ENCODE measurements at places on chromosomes 7 and 10.

- DNase-seq: no peak
These were observed 4.5 kb upstream of the HKDC1 start for GRCh38 chr10:69215405-69216171.

GRCh38 chr7:92588561-92588960 lies 1.6 kb downstream of the FAM133B start:
- no peak for DNase-seq

- DNase-seq: no peak
These were observed 4.7 kb upstream of the PAX2 start for GRCh38 chr10:100740476-100741377.

GRCh38 chr10:110619514-110620397 lies 24.4 kb upstream of the RBM20 start:
- no peak for DNase-seq

DNA sequence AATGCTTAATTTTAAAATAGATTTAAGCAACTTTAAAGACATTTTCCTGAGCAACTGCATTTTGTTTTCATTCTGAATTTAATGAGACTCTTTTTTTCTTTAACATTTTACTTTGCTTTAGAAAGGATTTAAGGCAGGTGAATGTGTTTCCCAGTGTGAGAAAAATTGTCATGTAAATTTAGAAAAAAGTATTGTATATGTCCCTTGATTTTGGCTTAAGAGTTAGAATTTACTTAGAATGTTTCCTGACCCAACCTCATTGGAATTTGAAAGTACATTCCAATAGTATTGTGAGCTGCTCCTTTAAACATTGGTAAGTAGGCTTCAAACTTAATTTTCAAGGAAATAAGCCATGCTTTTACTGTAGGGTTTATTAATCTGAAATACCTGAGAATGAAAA lies 110.2 kb downstream of the PTEN start:
- DNase-seq: no peak

DNA sequence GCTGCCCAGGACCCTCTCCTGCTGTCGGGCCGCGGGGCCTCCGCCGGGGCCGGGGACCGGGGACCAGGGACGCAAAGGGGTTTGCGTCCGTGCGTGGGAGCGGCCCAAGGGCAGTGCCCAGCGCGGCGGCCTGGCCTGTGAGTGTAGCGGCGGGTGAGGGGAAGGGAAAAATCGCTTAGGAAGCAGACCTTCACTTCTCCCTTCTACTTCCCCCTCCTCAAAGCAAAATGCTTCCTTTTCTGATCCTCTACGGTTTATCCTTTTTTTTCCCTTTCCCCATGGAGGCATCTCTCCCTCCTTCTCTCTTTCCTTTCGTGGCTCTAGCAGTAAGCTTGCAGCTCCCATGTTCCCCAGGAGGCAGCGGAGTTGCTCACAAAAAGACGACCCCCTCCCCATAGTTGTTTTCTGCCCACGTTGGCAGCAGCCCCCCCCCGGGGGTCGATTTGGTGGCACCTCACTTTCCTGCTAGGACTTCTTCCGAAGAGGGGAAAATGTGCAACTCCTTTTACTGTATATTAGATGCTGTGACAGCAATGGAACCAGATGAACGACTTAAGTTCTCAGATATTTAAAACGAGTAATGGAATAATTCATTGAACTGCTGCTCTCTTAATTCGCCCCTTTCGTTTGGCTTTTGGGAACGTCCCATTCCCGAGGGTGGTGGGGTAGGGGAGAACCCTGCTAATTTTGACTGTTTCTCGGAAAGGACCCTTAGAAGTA lies 724 bp downstream of the CAPZA2 start:
- DNase-seq: no peak

- DNase-seq: no peak
These were observed 131.8 kb downstream of the SNX10 start for GRCh38 chr7:26423436-26423835.

DNA sequence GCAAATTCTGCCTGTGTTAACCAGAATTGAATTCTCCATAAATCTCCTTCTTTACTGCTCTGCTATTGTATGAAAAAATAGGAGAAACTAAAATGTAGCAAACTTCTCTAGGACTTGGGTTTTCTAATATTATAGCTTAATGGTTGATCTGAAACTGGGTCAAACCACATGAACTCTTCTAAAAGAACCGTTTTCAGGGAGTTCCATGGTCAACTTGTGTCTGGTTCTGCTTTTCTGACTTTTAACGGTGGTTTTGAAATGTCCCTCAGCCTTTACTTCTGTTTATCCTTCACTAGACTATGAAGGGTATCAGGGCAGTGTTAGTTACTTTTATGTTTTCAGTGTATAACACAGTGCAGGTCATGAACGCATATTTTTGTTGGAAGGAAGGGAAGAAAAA lies 242.2 kb downstream of the TSPAN12 start:
- DNase-seq: no peak

DNA sequence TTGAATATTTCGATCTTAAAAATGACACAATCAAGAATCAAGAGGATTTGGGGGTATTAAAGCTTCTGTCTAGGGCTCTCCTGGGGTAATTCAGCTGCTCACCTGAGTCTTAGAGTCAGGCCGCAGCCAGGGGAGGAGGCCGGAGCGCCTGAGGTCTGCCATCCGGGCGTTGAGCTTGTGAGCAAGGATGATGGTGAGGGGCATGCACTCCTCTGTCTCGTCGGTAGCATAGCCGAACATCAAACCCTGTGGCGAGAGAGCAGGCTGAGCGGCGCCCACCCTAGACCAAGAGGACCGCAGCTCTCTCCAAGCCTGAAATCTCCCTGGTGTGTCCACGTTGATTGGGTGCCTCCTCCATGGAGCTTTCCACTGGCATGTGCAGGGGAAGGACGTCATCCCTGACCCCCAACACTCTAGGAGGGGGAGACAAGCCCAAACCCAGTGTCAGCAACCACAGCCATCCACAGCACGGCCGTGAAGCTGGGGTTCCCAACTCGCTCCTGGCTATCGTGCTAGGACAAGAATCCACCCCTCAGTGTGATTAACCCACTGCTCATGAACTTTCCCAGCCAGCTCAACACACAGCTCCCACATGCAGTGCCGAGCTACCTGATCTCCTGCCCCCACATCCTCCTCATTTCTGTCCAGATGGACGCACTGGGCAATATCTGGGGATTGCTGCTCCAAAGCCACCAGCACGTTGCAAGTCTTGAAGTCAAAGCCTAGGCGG lies 9.2 kb downstream of the MAT1A start:
- DNase-seq: no peak

- no peak for DNase-seq
These were observed 757.9 kb downstream of the GRID1 start for GRCh38 chr10:85608706-85609105.

GRCh38 chr7:134470864-134471263 lies 12.0 kb upstream of the AKR1B1 start:
- DNase-seq: no peak

DNA sequence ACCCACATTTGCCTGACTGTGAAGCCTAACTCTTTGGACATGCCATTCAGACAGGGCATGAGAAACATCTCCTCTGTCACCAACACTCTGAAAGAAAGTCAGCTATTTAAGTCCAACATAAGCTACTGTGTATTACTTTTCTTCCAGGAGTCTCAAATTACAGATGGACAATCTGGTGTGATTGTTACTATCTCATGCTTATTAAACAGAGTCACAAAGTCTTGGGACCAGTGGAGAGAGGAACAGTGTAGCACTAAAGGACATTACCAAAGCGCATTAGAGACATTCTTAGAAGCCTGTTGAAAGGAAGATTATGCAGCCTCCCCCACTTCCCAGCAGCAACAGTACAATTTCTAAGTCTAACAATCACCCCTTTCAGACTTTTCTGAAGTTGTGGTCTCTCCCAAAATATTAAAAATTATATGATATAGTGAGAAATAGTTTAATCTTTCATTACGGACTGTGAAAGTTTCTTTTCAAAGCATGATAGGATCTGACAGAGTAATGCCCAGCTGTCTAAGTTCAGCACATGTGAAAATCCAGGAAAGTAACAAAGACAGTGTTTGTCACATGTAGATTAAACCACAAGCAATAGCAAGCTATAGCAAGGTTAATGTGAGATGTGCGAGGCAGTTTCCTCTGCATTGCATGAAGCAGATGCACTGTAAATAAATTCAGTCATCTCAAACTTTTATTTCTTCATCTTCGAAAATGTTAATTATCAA lies 280.9 kb upstream of the FZD8 start:
- no peak for DNase-seq

GRCh38 chr10:68156373-68157185 lies 47.3 kb downstream of the MYPN start:
- DNase-seq: peak; percentile 56

DNA sequence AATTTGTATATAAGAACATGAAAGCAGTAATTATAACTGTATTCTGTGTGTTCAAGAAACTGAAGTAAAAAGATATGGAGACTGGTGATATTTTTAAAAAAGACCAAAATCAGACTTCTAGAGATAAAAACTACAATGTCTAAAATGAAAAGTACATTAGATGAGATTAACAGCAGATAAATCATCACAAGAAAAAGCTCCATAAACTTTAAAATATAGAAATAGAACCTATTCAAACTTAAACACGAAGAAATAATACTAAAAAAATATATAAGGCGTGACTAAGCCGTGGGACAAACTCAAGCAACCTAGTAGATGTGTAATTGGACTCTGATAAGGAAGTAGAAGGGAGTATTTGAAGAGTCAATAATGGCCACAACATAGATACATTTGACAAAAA lies 189.1 kb upstream of the ZMIZ1 start:
- DNase-seq: no peak

GRCh38 chr10:110898391-110898790 lies 20.6 kb downstream of the BBIP1 start:
- DNase-seq: no peak

GRCh38 chr10:810351-810846 lies 120.9 kb upstream of the DIP2C start:
- DNase-seq: no peak

GRCh38 chr10:28711776-28712175 lies 34.5 kb downstream of the BAMBI start:
- DNase-seq: no peak

GRCh38 chr7:103573479-103574058 lies 127.6 kb upstream of the SLC26A5 start:
- no peak for DNase-seq

- DNase-seq: no peak
These were observed 16.1 kb downstream of the MYO1G start for GRCh38 chr7:44962483-44963251.

GRCh38 chr10:77016278-77016815 lies 621.3 kb downstream of the KCNMA1 start:
- no peak for DNase-seq

DNA sequence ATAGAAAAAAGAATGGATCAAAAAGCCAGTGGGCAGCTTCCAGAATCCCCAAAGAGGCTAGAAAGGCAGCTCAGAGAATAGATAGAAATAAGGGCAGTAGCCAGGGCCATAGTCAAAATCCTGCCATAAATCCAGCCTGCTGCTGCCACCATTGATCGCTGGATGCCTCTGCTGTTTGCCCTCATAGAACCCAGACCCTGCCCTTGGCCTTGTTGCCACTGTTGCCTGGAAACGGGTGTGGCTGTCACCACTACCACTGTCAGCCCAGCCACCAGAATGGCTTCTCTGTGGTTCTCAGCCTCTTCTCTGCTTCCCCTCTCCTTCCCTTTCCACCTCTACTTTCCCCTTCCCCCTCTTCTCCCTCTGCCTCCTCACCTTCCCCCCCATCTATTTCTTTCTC lies 57.8 kb downstream of the HHEX start:
- DNase-seq: no peak

- no peak for DNase-seq
These were observed 230.9 kb downstream of the PARD3 start for GRCh38 chr10:34584164-34584563.

- peak; percentile 30 for DNase-seq
These were observed 431.8 kb upstream of the MGMT start for GRCh38 chr10:129035052-129035827.

DNA sequence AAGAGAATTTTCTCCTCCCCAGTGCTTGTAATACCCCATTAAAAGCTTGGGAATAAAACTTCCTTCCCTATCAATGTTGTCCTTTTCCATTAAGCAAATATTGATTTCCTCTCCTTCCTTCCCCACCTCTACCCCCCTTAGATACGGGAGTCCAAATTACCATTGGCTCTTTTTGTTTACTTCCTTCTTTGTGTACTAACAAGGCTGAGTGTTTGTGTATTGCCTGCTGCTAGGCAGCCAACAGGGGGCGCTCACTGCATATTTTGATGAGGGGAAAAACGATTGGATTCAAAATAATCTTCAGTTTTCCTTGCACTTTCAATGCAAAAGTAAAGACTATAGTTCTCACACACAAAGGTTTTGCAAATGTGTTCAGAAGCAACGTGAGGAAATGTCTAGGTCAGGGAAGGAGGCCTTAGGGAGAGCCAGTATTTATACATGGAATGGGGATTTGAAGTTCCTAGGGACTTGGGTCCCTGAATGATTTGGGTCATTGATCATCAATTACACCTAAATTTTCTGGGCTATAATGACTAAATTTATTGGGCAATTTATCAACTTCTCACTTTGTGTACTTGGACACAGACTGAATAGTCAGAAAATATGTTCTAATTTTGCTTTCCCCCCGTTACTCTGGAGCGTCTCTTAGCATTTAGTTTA lies 23.6 kb upstream of the VPS41 start:
- peak; percentile 33 for DNase-seq

DNA sequence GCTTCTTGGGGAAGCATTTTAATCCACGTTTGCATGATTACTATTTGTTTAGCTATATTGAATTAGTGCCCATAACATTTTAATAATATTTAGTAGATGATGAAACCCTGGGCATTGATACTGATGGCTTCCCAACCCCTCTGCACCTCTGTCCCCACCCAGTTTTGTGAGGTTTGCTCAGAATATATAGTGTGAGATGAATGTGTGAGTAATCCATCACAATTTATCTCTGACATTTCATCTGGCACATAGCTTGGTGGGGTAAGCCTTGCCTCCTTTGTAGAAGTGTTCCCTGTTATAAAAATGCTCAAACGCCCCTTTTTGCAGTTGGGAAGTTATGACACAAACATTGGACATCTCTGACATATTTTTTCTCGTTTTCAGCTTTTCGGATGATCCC lies 104.2 kb downstream of the WNT2 start:
- DNase-seq: no peak

DNA sequence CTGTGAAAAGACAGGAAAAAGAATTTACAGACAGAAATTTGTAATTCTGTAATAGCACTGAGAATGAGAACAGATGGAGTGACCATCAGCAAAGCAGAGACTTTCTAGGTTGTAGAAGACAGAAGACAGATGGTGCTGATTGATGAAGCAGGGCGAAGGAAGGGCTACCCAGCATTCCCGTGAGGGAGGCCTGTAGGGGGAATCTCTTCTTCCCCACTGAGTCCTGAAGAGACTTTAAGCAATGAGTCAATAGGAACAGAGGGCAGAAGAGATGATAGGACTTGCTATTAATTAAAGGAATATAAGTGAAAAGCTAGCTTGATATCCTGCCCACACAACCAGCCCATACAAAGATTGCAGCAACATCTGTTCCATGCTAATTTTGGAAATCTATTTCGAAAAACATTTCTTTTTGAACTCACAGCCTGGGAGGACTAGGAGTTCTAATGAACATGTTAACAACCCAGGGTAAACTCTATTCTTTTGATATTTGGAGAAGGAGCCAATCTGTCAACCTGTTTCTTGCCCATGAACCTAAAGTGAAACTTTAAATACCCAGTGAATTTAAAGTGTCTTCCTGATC lies 44.1 kb downstream of the RALA start:
- DNase-seq: no peak

- no peak for DNase-seq
These were observed 37.9 kb upstream of the LRRN3 start for GRCh38 chr7:111053035-111053434.
